ENCODE measurements at places on chromosomes 16 and 17.

DNA sequence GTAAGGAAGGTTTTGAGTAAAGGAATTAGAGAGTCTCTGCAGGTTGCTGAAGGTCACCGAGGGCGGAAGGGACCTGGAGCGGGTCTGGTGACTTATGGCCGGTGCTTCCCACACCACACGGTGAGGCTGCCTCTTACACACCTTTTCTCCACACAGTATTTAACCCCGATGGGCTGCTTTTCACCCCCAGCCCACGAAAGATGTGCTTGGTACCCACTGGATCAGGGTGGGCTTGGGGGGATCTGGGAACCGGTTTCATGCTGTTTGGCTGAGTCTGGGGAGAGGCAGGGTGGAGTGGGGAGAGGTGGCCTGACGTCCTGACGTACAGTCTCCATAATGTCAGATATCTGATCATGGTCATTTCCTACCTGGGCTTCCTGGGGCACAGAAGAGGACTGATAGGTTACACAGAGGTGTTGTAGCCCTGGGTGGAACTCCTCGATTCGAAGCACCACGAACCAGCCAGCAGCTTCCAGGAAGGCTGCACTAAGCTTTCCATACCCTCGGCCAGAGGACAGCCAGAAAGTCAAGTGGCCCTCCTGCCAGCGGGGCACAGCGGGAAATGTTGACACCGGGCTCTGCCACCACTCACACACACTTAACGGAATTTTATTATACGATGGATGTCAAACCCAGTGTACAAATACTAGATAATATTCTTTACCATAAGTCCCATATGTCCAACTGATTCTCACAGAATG, 34.0 kb downstream of the OR1D5 start:
- no peak for DNase-seq

DNA sequence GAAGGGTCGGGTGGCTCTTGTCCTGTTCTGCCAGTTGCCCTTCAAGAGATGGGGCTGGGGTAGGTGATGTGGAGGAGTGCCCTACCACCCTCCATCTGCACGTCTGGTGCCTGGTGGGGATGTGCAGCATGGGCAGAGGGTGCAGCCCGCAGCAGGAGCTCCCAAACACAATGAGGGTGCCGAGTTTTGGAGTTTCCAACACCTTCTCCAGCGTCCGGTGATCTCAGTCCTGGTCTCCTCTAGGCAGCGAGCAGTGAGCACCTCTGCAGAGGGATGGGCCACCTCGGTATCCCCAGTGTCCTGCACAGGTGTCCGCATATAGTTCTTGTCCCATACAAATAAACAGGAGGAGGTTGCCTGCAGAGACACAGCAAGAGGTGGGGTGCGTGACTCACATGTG, 136.0 kb downstream of the ENGASE start:
- no peak for DNase-seq

DNA sequence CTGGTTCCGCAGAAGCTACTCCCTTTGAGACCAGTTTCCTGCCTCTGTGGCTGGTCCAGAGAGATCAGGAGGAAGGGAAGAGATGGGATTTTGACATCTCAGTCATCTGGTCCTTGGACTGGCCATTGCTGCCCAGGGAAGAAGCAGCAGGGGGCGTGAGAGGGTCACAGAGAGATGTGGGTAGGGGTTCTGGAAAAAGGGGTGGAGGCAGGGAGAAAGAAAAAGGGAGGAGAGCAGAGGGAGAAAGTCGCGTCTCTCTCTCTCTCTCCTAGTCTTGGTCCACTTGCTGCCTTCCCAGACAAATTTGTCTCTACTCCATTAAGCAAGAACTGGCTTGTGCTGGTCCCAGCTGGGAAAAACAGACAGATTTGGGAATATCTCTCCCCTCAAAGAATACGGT, 4.4 kb downstream of the SHBG start:
- no peak for DNase-seq

DNA sequence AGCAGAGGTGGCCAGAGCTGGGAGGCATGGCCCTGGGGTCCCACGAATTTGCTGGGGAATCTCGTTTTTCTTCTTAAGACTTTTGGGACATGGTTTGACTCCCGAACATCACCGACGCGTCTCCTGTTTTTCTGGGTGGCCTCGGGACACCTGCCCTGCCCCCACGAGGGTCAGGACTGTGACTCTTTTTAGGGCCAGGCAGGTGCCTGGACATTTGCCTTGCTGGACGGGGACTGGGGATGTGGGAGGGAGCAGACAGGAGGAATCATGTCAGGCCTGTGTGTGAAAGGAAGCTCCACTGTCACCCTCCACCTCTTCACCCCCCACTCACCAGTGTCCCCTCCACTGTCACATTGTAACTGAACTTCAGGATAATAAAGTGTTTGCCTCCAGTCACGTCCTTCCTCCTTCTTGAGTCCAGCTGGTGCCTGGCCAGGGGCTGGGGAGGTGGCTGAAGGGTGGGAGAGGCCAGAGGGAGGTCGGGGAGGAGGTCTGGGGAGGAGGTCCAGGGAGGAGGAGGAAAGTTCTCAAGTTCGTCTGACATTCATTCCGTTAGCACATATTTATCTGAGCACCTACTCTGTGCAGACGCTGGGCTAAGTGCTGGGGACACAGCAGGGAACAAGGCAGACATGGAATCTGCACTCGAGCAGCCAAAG, 2.3 kb downstream of the CSF3 start:
- DNase-seq = no peak

DNA sequence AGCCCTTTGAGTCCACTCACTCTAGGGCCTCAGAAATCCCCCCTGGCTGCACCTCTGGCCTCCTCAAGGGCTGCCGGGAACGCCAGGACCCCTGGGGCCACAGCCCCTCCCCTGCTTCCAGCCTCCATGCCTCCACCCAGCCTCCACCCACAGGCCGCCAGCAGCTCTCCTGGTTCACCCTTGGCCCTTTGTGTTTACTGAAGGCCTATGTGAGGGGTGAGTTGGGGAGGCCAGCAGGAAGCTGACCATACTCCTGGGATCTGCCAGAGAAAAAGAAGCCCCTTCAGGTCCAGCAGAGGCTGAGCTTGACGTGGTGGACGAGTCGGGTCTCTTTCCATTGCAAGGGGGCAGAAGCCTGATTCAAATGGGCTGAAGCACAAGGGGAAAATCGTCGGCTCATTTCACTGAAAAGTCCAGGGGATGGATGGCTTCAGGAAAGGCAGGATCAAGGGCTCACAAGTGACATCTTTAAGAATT, 18.3 kb upstream of the ATP2A3 start:
- no peak for DNase-seq

- DNase-seq = no peak
Observed at GRCh38 chr17:64785011-64785421, 122.9 kb upstream of the SMURF2 start.

GRCh38 chr16:84183911-84184591, 2.8 kb downstream of the TAF1C start:
- DNase-seq = no peak

Data from urothelium cell line (cell line).